ENCODE measurements at places on chromosomes 6 and 20.

DNA sequence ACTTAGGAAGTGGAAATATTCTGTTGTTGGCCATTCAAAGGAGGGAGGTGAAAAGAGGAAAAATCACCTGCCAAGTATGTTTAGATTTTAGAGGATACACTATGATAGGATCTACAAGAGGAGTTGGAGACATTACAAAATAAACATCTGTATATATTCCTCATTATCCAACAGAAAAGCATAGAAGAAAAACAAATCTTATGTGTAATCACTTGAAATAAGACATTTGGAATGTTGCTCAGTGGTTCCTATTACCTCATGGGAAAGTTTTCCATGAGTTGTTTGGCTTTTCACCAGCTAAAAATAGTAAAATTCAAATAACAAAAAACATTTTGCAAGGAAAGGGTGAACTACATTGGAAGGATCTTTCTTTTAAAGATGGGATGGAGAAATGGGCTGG lies 76.7 kb upstream of the CARMIL1 start:
- DNase-seq: no peak

GRCh38 chr6:25537349-25538018 lies 114.5 kb upstream of the SCGN start:
- no peak for DNase-seq

- no peak for DNase-seq
Observed at GRCh38 chr20:17295151-17295726, 68.4 kb downstream of the PCSK2 start.

- peak; percentile 78 for DNase-seq
Observed at GRCh38 chr6:17987697-17988421, 424 bp upstream of the KIF13A start.

- no peak for DNase-seq
Observed at GRCh38 chr20:10605547-10606195, 68.1 kb downstream of the JAG1 start.

- DNase-seq: peak; percentile 53
Observed at GRCh38 chr6:45494416-45495135, 116.8 kb upstream of the SUPT3H start.

DNA sequence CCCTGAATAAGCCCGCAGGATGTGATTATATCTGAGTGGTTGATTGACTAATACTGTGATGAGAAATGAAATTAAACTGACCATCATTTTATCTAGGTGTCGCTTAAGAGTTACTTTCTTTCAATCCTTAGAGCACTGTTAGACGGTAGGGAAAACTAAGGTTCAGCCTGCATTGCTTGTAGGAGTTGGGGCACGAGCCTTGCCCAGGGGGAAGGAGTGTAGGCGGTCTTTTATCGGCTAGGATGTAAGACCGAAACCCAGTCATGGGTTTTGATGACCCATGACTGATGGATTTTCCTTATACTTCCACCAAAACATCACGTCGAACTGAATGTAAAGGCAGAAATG lies 392 bp upstream of the TASP1 start:
- DNase-seq: no peak

GRCh38 chr20:9353916-9354276 lies 160.5 kb upstream of the LAMP5 start:
- no peak for DNase-seq

- no peak for DNase-seq
Observed at GRCh38 chr6:112362812-112363570, 15.9 kb downstream of the RFPL4B start.

- DNase-seq: no peak
Observed at GRCh38 chr20:6975311-6975710, 207.8 kb downstream of the BMP2 start.

GRCh38 chr6:100304575-100304974 lies 160.1 kb downstream of the SIM1 start:
- DNase-seq: no peak

DNA sequence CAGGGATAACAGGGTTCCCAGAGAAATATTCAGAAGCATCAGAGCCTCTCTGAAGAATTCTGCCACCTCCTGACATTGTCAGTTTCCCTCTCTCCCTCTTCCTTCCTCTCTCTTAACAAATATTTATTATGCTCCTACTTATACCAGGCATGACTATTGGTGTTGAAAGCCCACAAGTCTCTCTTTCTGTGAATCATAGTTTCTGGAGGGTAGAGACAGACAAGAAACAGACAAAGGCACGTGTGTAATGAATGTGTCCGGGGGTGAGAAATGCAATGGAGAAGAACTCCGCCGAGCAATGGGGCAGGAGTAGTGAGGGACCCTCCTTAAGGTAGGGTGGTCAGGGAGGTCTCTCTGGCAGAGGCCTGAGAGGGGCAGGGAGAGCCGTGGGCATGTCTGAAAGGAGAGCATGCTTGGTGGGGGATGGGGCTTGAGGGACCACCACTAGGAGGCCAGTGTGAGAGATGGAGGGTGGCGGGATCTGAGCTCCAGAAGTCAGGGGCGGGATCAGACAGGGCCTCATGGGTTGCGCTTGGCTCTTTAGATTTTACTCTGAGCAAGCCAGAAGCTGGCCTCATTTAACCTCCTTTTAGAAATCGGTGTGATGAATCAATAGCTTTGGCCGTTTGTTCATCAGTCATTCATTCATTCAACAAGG lies 57.3 kb downstream of the EYA2 start:
- no peak for DNase-seq

- DNase-seq: no peak
Observed at GRCh38 chr6:102075539-102075938, 682.0 kb downstream of the GRIK2 start.

DNA sequence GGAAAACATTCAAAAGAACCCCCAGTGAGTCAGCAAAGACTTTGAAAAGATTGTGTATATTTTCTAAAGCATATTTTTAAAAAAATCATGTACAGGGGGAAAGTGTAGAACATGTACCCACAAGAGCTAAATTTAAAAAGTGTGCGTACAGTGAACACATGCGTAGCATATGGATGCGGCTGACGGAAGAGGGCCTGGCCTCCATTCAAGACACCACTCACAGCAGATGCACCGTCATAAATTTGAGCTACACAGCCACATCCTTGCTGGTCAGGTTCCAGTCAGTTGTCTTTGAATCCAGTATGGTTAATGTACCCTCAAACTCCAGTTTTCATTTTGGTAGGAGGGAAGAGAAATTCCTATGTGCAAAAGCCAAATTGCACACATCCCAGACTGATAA lies 54.3 kb upstream of the SPACA1 start:
- DNase-seq: no peak

GRCh38 chr6:121338956-121339355 lies 4.7 kb upstream of the TBC1D32 start:
- no peak for DNase-seq

GRCh38 chr6:134240665-134241431 lies 77.1 kb downstream of the SGK1 start:
- peak; percentile 85 for DNase-seq

- DNase-seq: no peak
Observed at GRCh38 chr6:80633412-80633811, 526.9 kb downstream of the BCKDHB start.

DNA sequence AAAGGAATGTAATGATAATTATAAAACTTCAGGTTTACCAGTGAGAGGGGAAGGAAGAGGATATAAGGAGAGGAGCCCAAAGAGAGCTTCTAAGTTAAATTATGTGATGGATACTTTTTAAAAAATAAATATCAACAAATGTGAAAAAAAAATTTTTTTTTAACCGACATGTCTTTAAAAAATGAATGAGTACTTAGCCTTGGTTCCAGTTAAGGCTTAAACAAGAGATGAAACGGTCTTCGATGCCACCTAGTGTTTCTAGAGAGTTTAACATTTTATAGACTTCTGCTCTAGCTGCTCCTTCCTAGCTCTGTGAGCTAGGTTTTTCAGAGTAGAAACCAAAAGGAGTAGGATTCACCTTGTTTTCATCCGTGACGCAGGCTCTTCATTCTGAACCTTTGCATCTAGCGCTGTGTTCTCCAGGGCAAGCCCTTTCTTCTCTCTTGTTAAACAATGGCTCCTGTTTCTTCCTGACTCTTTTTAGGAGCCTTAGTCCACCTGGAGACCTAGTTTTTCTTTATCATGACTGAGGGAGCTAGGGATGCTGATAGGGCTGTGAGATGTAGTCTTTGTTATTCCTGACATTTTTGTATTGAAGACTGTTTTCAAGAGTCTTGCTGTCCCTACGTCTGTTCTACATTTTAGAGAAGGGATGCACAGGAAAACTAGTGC lies 42.4 kb upstream of the GNRH2 start:
- DNase-seq: no peak

DNA sequence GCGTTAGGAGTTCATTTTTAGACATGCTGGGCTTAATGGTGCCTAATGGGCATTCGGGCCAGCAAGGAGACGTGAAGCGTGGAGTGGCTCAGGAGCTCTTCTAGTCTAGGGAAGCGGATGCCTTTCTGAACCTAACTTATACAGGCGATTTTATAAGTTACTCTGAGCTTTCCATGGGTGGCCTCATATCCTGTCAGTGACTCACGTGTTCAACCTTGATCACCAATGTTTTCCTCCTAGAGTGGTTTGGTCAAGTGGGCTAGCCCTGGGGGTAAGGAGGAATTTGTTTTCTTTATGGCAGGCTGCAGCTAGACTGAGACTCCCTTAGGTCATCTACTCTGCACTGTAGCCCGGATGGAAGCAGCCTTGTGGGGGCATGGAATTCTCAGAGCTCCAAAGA lies 52.1 kb downstream of the PLAGL1 start:
- DNase-seq: no peak

DNA sequence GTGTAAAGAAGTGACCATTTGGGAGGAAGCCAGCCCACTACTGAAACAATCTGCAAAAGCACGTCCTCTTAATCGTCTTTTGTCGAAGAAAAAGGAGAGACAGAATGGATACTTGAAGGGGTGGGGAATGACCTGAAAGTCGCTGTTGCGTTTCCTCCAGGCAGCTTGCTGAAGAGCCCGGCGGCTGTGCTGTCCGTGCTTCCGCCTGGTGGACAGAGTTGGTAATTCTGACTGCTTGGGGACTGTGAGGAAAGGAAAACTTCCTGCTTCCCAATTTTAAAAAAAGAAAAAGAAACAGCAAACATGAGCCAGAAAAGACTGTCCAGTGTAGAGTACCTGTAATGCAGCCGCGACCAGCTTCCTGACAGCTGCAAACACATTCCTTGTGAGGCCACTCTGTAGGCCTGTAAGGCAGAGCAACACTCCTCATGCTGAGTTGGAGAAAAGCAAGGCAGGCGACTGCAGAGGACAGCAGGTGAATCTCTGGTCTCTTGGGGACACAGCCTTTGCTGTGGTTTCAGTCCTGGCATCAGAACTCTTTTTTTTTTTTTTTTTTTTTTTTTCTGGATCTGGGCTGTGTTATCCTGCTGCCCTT lies 251.1 kb upstream of the TBX18 start:
- no peak for DNase-seq

DNA sequence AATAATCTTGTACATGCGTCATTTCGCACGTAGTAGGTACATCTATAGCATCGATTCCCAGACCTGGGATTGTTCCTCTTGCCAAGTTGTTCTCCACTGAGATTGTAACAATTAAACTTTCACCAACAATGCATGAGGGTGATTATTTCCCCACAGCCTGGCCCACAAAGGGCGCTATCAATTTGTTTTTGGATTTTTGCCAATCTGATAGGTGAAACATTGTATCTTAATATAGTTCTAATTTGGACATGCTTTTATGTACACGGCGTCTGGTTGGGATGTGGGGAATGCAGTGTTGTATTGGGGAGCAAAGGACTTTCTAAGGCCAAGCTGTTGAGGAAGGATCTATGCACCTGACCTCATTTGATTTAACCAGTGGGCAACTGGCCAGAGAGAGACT lies 59.5 kb downstream of the VEGFA start:
- DNase-seq: no peak

DNA sequence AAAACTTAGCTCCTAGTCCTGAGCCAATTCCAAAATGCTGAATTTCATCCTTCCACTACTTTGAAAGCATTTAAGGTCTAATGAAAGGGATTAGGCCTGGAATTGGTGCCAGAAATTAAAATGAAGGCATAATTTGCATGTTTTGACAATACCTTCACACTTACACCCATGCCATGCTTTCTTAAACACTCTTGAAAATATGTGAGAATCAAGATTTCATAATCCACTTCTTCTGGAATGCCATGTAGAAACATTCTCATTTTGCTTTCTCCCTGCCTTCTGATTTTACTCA lies 77.1 kb downstream of the ANKEF1 start:
- DNase-seq: no peak

GRCh38 chr20:63697357-63697867 lies 960 bp downstream of the TNFRSF6B start:
- no peak for DNase-seq

DNA sequence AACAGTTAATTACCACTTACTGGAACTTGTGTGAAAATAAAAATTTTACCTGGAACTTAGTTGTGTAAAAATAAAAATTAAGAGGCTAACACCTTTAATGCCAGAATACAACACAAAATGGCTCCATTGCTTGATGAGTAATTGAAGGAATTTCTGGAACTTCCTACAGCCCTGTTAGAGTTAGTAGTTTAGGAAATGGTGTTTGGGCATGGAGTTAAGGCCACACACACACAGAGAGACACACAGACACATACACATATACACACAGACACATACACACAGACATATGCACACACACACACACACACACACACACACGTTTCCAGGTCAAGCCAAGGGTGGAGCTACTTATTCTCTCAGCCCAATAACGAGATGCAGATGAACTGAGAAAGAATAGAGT lies 20.6 kb upstream of the CST3 start:
- DNase-seq: no peak

GRCh38 chr6:33205191-33206026 lies 954 bp downstream of the HSD17B8 start:
- no peak for DNase-seq

GRCh38 chr6:149332602-149333265 lies 15.2 kb downstream of the TAB2 start:
- DNase-seq: no peak

GRCh38 chr6:169955731-169956437 lies 204.5 kb downstream of the ERMARD start:
- no peak for DNase-seq

- no peak for DNase-seq
Observed at GRCh38 chr6:167453082-167453446, 128.2 kb downstream of the TTLL2 start.

DNA sequence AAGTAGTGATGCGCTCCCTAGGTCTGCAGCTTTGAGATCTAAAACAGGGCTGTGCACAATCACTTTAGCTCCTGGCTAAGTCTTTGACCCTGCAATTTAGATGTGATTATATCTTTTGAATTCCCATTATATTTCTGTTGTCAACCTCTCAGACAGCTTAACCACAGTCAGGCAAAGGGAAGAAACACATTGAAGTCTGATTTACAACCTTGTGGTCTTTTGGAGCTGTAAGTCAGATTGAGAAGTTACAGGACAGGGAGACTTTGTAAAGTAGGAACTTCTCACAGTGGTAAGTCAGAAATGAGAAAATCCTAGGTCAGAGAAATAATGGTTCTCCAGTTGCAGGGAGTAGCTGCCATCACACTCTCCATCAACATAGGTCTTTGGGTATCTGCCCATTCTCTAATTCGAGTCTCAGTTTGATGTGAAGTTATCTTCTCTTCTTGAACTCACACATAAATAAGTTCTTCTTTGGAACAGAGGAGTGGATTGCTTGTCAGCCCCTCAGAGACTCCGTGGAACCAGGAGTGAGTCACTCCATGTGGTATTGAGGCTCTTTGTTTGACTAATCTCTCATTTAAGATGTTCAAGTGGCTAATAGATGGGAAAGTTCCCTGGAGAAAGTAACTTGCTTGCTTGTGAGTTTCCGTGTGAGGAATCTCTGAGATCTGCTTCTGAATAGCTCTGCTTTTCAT lies 35.0 kb upstream of the SGK1 start:
- DNase-seq: peak; percentile 24

Measured in bone marrow (tissue), 2 donors.